ENCODE measurements at places on chromosomes 5 and 9.

DNA sequence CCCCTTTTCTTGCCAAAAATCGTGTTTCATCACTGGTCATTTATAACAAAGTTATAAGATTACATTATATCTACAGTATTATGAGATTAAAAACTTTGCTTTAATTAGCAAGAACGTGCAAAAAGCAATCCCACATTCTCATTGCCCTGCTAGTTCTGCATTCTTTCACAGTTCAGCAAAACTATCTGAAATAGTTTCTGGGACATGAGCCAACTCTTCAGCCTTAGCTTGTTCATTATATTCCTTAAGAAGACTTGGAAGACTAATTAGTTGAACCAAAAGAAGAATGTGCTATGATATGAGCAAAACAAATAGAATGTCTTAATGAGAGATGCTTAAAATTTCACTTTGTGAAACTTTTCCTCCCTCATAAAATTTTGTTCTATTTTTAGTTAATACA lies 76.7 kb downstream of the ITGA1 start:
- no peak for DNase-seq

DNA sequence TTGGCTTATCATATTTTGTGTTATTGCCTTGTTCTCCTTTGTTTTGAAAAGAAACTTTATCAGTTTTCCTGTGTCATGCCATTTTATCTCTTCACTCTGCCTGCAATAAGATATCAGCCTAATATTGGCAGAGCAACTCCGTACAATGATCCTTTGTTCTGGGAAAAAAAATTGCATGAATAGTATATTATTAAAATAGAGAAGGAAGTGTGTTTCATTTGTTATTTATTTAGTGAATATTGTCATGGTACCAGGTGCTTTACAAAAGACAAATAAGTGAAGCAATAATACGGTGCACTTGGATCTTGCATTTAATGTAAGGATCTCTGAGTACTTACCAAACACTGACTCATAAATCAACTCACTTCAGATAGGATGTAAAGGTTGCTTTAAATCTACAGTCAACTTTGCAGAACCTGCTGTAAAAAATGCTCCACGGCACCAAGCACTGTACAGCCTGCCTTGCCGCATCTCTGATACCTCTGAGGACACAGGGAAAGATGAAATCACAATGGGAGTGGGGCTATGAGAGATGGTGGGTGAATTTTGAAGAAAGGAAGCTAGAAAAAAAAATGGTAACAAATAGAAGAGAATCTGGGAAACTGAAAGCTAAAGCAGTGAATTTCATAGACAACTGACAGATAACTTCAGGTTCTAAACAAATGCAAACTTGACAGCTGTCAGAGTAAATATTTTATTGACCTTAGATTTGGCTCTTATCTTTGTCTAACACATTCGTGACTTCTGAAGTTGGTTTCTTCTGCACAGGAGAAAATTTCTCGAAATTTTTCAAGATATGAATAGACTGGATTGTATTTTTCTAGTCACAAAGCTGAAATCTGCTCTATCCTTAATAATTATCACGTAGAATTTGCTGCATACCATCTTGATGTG lies 232.1 kb downstream of the ENC1 start:
- DNase-seq: no peak

DNA sequence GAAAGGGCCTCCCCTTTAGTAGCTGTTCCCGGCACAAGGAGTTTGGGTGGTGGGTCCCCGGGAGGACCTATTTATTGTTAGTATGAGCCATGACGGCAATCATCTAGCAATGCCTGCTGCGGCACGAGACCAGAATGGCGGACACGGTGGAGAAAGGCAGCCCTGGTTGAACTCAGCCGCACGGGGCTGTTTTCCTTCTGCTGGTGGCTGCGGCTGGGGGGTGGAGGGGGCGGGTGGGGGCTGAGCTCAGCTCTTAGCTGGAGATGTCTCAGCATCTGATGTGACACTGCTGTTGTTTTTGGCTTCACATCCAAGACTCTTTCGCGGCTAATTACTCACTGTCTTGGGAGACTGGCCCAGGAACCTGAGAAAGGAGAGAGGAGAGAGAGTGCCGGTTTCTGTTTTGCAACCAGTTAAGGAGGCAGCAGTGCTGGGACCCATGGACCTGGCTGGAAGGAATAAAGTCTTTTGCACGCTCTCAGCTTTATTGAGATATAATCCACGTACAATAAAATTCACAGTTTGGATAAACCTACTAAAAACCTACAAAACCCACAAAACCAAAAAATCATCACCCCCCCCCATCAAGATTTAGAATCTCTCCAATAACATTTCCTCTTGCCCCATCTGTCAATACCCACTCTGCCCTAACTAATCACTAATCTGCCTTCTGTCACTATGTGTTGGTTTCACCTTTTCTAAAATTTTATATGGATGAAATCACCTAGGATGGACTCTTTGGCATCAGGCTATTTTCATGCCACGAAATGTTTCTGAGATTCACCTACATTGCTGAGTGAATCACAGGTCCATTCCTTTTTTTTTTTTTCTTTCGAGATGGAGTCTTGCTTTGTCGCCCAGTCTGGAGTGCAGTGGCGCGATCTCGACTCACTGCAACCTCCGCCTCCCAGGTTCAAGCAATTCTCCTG lies 81.8 kb upstream of the NEURL1B start:
- DNase-seq: no peak

DNA sequence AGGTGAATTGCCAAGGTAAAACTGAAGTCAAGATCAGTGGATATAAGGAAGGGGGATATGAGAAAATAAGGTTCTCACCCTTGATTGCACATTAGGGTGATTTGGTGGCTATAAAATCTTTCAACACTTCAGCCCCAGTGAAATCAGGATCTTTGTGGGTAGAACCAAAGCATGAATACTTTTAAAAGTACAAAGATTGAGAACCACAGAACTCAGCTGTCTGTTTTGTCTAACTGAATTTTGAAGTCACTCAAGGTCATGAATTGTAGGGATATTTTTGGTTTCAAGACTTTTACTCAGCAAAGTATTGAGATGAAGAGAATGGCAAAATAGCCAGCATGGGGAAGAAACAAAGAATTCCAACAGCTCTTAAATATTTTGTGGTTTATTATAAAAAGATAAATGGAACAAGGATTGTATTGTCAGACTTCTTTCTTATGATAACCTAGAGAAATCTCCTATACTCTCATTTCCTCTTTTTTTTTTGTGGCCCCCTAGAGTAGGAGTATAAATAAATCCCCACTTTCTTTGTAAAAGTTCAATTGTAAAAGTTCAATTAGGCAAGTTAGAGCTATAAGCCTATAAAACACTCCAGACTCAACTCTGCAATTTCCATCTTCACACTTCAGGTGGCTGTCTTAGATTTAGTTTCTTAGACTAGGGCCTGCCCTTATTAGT lies 272.9 kb downstream of the PDE4D start:
- no peak for DNase-seq

GRCh38 chr9:109301012-109301411 lies 19.8 kb downstream of the EPB41L4B start:
- no peak for DNase-seq

- DNase-seq: no peak
Measured at GRCh38 chr5:12119657-12120056, 215.4 kb upstream of the CTNND2 start.

DNA sequence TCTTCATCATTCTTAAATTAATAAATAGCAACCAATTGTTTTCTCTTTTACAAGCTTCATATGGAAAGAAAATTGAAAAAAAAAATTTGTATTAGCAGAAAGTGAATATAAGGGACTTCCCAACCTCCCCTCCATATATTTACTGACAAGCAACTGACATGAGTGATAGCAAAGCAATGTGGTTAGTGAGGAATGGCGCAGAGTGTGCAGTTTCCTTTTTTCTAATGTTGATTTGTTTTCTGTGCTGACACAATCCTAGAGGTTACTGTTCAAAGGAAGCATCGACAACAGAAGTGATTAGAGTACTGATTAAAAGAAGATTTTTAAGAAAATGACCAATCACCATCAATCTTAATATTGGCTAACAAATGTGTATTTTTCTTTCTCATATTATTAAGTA lies 1.7 kb upstream of the PTGER4 start:
- DNase-seq: no peak

DNA sequence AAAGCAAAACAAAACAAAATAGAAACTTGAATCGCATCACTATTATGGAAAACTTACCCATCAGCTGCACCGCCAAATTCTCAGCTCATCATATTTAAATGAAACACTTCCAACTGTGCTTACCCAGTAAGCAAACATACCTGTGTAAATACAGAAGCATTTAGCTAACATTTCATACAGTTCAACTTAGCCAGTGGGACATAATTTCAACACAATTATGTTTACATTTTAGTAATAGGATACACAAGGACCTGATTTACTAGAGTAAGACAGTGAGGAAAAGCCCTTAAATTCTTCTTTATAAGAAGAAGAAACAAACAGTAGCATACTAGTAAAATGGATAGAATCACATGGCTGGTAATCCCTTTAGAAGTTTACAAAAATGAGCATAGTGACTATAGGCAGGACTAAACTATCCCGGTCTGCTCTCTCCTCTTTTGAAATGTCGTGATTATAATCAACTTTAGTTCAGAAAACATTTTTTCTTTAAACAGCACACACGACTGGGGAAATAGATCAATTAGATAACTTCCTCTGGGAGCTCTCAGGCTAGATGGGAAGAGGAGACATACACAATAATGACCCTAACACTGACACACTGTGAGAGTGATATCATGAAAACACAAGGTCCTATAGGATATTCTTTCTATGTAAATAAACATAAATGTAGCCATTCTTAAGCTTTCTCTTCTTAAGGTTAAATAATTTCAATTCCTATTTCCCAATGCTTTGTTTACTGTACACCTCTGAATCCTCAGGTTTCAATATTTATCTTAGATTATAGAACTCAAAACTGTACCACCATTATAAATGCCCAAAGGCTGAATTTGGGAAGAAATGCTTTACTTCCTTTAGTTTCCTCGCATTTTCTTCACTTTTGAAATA lies 15.9 kb upstream of the CDC20B start:
- DNase-seq: no peak

- DNase-seq: no peak
Measured at GRCh38 chr9:131423171-131423581, 29.3 kb downstream of the PRRC2B start.

DNA sequence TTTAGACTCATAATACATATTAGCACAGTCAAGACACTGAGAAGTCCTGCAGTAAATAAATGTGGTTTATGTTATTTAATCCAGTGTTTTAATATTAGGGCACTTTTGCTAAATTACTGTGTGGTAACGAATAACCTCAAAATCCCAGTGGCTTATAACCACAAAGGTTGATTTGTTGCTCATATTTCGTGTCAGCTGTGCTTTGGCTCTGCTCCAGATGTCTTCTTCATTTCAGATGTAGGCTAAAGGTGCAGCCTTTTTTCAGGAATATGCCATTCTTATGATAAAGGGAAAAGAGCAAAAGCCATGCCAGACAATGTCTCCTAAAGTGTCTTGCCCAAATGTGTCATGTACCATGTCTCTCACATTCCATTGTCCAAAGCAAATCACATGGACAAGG lies 144.8 kb downstream of the BRINP1 start:
- DNase-seq: no peak

GRCh38 chr5:51395666-51396356 lies 12.6 kb downstream of the ISL1 start:
- DNase-seq: no peak
